ENCODE measurements at places on chromosomes 12 and 14.

GRCh38 chr14:96246539-96246847 lies 9.5 kb upstream of the BDKRB1 start:
- DNase-seq = no peak
- no peak overlapping the region for H3K4me3 ChIP-seq
- H3K36me3 ChIP-seq = no peaks in the 10 kb centered on the region
- H3K4me1 ChIP-seq = no peaks in the 10 kb centered on the region

GRCh38 chr12:47343684-47344567 lies 264.2 kb upstream of the AMIGO2 start:
- no peak overlapping the region for H3K27ac ChIP-seq
- H3K4me1 ChIP-seq = no peaks in the 10 kb centered on the region
- DNase-seq = no peak
- H3K36me3 ChIP-seq = no peaks in the 10 kb centered on the region
- H3K4me3 ChIP-seq = no peak overlapping the region
- no peaks in the 10 kb centered on the region for H3K27me3 ChIP-seq

DNA sequence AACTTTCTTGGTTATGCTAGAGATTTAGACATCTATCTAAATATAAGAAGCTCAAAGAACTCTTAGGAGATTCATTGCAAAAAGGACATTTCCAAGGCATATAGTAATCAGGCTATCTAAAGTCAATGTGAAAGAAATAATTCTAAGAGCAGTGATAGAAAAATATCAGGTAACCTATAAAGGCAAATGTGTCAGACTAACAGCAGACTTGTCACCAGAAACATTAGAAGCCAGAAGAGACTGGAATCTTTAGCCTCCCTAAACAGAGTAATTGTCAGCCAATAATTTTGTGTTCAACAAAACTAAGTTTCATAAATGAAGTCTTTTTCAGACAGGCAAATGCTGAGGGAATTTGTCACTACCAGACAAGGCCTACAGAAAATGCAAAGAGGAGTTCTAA lies 122.0 kb upstream of the SCAF11 start:
- no peaks in the 10 kb centered on the region for H3K36me3 ChIP-seq
- no peaks in the 10 kb centered on the region for H3K4me1 ChIP-seq
- no peak overlapping the region for H3K27ac ChIP-seq
- no peak for DNase-seq

DNA sequence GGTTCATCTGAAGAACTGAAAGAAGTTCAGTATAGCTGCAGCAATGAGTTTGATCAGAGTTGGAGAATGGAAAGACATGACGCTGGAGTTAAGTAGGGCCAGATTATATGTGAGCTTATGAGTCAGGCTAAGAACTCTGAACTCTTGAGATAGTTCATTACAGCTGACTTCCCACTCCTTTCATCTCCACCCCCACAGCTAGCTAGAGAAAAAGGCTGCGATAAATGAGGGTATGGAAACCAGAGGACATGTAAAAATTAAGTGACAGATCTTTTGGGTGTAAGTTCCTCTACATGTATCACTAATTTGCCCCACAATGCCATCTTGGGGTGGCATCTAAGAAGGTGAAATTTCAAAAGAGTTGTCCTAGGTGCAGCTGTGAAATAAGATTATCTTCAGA lies 28.6 kb downstream of the PYM1 start:
- no peaks in the 10 kb centered on the region for H3K4me1 ChIP-seq
- peaks cover 8% of the 10 kb centered on the region for H3K36me3 ChIP-seq
- H3K4me3 ChIP-seq = no peak overlapping the region
- DNase-seq = no peak

DNA sequence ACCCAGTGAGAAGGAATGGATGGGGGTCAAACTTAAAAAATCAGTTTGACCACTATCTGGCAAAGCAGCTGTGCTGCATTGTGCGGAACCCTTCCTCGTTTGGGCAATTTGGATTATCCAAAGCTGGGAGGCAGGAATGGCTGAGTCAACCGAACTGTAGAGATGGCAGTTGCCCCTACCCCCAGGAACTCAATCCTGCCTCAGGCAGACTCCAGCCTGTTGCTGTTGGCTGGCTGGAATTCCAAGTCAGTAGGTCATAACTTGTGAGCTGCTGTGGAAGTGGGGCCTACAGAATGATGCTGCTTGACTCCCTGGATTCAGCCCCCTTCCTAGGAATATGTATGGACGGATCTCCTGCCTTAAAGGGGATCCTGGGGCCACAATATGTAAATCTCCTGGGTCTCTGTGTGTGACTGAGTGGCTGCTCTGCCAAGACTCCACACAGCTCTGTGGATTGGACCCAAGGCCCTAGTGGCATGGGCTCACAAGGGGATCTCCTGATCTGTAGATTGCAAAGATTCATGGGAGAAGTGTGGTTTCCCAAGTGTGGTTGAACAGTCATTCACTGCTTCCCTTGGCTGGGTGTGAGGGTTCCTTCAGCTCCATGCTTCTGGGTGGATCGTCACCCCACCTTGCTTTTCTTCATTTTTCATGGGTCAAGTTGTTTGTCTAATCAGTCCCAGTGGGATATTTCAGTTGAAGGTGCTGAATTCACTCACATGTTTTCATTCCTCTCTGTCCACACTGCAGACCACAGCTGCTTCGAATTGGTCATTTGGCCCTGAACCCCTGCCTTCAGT lies 19.2 kb downstream of the LUM start:
- H3K36me3 ChIP-seq = peaks cover 10% of the 10 kb centered on the region
- H3K4me1 ChIP-seq = 0 out of 2 replicates have a peak, but pooled peaks cover 4% of the 10 kb centered on the region
- H3K4me3 ChIP-seq = no peak overlapping the region
- no peak for DNase-seq

- no peaks in the 10 kb centered on the region for H3K36me3 ChIP-seq
- H3K4me3 ChIP-seq = no peak overlapping the region
- H3K27ac ChIP-seq = no peak overlapping the region
- no peaks in the 10 kb centered on the region for H3K27me3 ChIP-seq
- DNase-seq = no peak
Measured at GRCh38 chr14:81062380-81062779, 107.0 kb downstream of the TSHR start.
